ENCODE measurements at places on chromosomes 2 and 18. TPM values are rescaled to one million over a fixed set of nuclear protein-coding genes. Genes with fewer than 3 reads are reported as not detected.

CKAP2L gene
- 0.30 TPM for total RNA-seq

AP1S3 gene
- 0.16 TPM for total RNA-seq

KCMF1 gene
- 83.3 TPM for total RNA-seq

DSC2 gene
- total RNA-seq = 26.0 TPM

CLEC4F gene
- 0.08 TPM for total RNA-seq

FBXO48 gene
- 1.1 TPM for total RNA-seq

GALNT13 gene
- not detected for total RNA-seq

UCN gene
- 0.59 TPM for total RNA-seq

PDE1A gene
- total RNA-seq = 11.4 TPM

ALLC gene
- not detected for total RNA-seq

MAP3K19 gene
- not detected for total RNA-seq

FMNL2 gene
- total RNA-seq = 6.1 TPM

LRATD1 gene
- 3.0 TPM for total RNA-seq

BUB1 gene
- total RNA-seq = 0.65 TPM

UGT1A4 gene
- not detected for total RNA-seq

NR4A2 gene
- total RNA-seq = 1.5 TPM

DNA sequence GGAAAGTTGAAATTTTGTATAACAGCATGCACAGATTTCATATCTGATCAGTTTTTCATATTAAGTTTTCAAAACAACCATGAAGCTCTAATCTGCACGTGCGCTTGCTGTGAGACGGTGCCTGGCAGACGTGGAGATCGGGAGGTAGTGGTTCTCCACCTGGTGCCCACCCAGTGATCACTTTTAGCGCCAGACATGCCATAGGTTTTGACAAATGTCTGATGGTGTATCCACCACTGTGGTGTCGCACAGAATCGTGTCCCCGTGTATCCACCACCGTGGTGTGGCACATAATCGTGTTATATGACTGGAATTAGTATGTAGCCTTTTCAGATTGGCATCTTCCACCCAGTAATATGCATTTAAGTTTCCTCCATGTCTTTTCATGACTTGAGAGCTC is 40.9 kb upstream of the KCNG2 start:
- no peak for DNase-seq

GRCh38 chr2:177711483-177712265 is 319.1 kb downstream of the AGPS start:
- DNase-seq = no peak

GRCh38 chr2:31212659-31213600 is 4.4 kb downstream of the CAPN14 start:
- DNase-seq = no peak

DNA sequence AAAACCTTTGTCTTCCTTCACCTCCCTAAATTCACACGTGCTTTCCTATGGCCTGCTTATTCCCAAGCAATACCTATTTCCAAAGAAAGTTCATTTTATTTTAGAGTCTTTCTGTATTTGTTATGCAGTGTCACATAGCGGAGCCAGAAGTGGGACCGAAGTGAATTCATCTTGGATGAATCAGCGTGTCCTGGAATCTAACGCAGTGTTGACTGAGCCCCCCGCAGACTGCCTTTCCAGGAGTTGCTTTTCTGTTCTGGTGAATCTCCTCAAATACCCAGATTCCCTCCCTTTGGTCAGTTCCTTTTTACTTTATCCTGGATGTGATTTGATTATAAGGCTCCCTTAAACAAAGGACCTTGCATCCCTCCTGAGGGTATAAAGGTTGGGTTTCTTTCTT is 10.8 kb downstream of the ALPP start:
- DNase-seq = no peak

DNA sequence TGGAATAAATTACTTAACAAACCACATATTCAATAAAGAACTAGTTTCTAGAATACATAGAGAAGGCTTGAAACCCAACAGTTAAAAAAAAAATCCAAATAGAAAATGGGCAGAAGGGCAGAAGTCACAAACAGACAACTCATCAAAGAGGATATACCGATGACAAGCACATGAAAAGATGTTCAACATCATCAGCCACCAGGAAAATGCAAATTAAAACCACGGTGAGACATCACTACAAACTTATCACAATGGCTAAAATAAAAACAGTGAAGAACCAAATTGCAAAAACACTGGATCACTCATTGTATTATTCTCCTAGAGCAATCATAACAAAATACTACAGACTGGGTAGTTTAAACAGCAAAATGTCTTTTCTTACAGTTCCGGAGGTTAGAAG is 14.5 kb downstream of the SESTD1 start:
- DNase-seq = no peak

- DNase-seq = no peak
Observed at GRCh38 chr18:44901283-44901682, 220.6 kb downstream of the SETBP1 start.

GRCh38 chr18:25279133-25279532 is 72.8 kb downstream of the ZNF521 start:
- no peak for DNase-seq

- DNase-seq = no peak
Observed at GRCh38 chr18:3171631-3172030, 48.1 kb downstream of the MYOM1 start.

DNA sequence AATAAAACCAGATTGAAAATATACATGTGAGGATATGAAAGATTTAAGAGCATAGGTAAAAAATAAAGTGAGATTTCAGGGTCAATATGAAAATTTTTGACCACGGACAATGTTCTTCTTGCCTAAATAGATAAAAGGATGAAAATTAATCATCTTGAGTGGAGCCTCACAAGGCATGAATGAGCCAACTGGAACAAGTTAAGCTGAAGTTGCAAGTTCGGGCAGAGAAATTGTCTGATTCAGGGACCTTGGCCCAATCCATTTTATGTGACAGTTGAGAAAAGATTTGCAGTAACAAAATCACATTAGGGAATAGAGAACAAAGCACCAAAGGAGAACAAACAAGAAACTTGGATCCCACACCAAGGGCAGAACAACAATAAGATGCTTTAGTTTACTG is 305.3 kb downstream of the TMX3 start:
- no peak for DNase-seq

GRCh38 chr2:99971326-99971900 is 171.0 kb downstream of the AFF3 start:
- no peak for DNase-seq

DNA sequence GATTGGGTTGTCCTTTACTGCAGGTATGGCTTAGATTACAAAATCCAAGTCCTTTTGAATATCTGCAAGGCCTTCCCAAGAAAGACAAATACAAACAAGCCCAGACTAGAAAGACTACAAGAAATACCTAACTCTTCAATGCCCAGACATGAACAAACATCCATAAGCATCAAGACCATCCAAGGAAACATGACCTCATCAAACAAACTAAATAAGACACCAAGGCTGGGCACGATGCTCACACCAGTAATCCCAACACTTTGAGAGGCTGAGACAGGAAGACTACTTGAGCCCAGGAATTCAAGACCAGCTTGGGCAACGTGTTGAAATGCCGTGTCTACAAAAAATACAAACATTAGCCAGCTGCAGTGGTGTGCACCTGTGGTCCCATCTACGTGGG is 31.7 kb downstream of the MAP4K3 start:
- DNase-seq = no peak

DNA sequence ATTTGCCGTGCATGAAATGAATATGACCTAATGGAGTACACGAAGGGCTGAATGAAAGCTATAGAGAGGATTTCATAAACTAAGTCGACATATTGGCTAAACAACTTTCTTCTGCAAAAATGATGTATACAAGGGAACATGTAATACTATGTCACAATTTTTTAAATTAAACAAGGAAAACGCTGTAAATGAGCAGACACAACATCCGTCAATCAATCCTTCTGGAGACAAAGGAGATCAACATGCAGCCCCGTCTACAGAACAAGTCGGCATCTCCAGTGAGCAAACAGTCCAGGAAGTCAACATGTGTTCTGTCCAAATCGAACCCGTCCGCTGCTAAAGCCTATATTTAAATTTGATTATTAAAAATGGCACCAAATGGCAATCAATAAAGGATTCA is 180.8 kb downstream of the TCF4 start:
- DNase-seq = no peak

GRCh38 chr2:133825778-133826177 is 257.5 kb upstream of the NCKAP5 start:
- DNase-seq = no peak

DNA sequence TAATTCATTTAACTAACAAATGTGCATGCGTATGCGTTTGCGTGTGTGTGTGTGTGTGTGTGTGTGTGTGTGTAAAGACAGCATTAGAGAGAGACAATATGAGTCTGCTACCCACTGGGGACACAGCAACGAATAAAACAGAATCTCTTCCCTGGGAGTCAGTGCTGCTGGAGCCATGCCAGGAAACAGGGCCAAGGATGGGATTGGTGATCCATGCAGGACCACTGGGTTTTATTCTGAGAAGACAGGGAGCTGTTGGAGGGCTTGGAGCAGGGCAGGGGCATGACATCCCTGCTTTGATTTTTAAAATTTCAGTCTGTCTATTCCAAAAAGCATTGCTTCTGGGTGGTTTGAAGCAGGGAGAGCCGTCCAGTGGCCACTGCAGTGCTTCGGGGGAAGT is 62.9 kb downstream of the PDCL3 start:
- DNase-seq = no peak

GRCh38 chr2:159592441-159592840 is 23.9 kb downstream of the BAZ2B start:
- DNase-seq = no peak

- no peak for DNase-seq
Observed at GRCh38 chr2:134146620-134147019, 107.3 kb upstream of the MGAT5 start.

DNA sequence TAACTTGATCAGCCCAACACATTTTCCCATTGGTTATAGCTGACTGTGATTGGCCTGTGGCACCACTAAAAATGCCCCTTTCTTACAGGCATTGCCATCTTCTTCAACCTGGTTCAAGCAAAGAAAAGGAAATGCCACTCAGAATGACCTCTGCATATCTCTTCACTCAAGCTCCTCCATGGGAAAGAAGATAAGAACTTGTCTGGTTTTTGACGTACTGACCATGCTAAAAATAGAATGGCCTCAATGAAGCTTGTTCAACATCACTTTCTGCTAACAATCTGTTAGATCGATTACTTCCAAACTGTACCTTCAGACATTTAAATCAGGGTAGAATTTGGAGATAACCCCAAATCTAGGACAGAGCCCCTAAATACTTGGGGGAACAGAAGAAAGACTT is 109.5 kb downstream of the CABYR start:
- no peak for DNase-seq

DNA sequence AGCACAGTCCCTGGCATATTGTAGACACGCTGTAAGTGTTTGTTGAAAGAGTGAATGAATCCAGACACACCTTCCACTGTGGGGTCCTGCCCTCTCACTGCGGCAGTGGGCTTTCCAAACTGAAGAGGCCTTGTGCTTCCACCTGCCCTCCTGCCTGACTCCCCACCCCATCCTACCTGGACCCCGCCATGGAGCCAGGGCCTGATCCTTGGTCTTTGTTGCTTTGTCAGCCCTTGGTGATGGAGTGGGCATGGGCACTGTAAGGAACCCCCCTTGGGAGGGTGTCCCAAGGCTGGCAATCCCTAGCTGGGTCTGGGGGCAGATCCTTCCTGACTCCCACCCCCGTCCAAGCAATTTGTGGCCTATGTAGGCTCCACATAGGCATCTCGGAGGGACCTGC is 33.1 kb downstream of the KLHL29 start:
- DNase-seq = no peak

GRCh38 chr2:3959372-3959771 is 256.0 kb downstream of the DCDC2C start:
- no peak for DNase-seq

DNA sequence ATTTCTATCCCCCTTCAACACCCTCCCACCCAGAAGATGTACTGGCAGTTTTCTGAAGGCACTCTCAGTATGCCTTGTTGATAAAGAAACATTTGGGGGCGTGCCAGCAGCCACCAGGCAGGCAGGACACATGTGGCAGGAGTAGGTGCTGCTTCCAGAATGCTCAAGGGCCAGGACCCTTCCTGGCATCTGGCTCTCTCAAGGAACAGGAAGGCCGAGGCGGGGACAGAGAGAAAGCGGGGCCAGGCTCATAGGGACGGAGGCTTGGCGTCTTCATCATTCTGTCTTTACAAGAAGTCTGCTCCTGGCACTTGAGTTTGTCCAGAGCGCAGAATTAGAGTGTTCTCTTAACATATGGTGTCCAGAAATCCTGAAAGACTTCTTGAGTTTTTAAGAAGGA is 121.6 kb downstream of the FAM210A start:
- no peak for DNase-seq

GRCh38 chr2:148253685-148254084 is 232.8 kb downstream of the MBD5 start:
- no peak for DNase-seq
